Left cardiac atrium (tissue), 4 donors: ENCODE measurements at places on chromosomes 1 and 21. TPM values are rescaled to one million over a fixed set of nuclear protein-coding genes. Genes with fewer than 3 reads are reported as not detected.

GRCh38 chr1:11650331-11650991, 3.8 kb downstream of the FBXO2 start:
- peak; percentile 86 for DNase-seq

DNA sequence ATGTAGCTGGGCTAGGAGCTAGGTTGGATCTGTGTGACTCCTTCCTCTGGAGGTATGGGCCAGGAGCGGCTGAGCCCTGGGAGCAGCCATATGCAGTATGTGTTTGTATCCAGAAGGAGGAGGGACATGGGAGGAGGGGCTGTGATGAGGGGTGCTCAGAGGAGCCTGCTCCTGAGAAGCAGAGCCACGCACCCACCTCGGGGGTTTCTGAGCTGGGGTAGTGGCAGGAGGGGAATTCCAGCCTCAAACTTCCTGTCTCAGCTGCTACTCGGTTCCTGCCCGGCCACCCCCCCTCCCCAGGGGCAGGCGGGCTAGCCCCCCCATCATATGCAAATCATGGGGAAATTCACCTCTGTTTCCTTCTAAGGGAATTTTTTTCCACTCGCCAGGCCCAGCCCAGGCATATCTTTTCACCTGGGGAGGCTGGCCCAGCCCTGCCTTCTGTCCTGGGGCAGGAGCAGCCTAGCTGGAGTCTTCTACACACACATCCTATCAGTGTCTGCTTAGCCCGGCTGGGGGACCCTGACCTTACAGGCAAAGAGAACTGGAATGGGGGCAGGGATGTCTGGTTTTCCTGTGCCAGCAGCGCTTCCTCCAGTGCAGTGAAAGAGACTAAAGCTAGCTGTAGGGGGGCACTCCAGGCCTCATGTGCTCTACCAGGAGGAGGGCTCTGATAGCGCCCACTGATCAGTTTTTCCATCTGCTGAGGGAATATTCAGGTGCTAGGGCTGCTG, 3.0 kb downstream of the ZC3H12A start:
- peak; percentile 47 for DNase-seq

DNA sequence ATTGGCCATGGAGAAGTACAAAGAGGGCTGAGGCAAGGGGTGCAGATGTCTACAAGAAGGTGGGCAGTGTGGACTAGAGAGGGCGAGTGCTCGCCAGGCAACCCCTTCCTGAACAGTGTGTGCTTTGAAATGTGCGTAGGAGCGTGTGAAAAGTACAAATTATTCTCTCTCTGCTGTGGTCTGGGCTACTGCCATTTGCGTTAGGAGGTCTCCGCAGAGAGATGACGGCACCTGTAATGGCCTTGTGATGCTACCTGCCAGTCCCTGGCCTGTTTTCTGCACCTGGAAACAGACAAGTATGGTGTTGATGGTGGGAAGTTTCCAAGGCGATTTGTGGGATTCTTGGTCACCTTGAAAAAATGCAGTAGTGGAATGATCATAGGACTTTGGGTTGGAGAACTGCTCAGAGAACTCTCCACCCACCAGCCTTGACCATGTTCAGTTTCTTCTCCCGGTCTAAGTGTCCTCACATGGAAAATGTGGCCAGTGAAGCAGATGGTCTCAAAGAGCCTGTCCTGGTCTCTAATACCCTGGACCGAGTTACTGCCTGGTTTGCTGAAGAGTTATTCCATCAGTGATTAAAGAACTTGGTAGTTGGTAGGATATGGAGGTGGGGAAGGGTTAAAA, 74.5 kb downstream of the MRPS6 start:
- no peak for DNase-seq

DNA sequence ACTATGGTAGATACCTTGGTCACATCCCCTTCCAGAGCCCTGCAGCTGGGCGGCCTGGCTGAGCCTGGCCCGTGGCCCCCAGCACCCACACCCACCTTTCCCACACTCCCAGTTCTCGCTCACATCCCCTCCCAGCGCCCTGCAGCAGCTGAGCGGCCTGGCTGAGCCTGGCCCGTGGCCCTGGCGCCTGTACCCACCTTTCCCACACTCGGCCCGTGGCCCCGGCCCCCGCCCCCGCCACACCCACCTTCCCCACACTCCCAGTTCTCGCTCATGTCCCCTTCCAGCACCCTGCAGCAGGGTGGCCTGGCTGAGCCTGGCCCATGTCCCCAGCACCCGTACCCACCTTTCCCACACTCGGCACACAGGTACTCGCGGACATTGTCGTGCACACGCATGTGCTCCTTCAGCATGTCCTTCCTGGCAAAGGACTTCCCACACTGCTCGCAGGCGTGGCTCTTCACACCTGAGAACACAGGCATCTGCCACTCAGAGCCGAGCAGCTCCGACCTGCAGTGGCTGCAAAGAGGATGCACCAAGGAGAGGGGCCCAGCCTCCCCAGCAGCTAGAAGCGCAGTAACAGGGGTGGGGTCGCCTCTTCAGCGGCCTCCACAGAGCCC, 52.5 kb upstream of the RIPK4 start:
- DNase-seq = no peak

DNA sequence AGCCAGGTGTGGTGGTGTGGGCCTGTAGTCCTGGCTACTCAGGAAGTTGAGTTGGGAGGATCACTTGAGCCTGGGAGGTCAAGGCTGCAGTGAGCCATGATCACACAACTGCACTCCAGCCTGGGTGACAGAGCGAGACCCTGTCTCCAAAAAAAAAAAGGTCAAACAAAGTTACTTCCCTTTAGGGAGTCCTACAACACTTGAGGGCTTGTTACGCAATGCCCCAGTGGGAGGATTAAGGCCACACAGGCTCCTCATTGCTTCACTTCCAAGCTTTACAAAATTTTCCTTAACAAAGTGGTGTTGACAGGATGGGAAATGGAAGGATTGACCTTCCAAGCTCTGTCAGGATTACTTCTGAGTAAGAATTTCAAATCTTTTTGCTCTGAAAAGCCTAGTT, 6.2 kb upstream of the EXTL1 start:
- peak; percentile 59 for DNase-seq

DNA sequence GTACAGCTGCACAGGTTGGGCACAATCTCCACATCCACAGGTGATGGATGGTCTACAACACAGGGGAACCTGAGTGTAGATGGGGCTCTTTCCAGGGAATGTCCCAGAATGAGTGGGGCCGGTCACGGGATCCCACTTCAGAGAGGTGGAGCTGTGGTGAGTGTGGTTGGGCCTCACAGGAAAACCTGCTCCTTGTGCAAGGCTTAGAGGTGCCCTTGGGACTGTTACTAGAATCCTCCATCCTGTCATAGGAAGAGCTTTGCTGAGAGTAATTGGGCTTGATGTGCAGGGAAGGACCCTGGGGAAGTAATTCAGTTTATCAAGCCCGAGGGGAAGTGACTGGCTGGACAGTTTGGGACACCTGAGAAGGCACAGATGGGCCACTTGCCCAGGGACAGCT, 137.9 kb downstream of the ZSCAN20 start:
- DNase-seq = no peak

DNA sequence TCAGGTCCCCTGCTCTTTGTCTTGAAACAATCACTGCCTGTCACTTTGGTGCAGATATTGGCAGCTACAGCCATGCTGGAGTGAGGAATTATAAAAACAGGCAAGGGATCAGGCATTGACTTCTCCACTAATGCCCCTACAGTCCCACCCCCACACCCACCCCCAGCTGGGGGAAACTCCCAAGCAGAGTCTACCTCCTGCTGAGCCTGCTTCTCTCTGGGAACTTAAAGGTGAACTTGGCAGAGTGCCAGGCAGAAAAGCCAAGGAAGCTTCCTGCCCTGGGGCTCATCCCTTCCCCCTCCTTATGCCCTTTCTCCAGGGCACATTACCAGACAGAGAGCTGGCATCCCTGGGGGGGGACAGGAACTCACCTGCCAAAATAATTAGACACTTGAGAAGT, 6.7 kb downstream of the NCMAP start:
- DNase-seq = no peak

GRCh38 chr1:211829343-211830054, 1.1 kb downstream of the LPGAT1 start:
- DNase-seq = peak; percentile 36

DNA sequence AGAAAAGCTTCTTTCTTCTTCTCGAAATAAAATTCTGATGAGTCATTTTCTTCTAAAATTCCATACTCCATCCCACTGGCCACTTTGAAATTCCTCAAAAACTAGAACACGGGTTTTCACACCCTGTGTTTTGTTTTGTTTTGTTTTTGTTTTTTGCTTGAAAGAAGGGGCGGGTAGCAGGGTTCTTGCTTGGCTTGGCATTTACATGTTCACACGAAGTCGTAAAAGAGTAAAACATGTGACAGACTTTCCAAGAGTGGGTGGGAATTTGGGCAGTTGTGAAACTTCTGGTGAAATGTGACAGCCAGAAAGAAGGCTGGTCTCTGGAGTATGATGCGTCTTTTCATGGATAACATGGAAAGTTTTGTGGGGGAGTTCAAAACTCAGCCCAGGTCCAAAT, 47.1 kb upstream of the FMN2 start:
- DNase-seq = no peak

DNA sequence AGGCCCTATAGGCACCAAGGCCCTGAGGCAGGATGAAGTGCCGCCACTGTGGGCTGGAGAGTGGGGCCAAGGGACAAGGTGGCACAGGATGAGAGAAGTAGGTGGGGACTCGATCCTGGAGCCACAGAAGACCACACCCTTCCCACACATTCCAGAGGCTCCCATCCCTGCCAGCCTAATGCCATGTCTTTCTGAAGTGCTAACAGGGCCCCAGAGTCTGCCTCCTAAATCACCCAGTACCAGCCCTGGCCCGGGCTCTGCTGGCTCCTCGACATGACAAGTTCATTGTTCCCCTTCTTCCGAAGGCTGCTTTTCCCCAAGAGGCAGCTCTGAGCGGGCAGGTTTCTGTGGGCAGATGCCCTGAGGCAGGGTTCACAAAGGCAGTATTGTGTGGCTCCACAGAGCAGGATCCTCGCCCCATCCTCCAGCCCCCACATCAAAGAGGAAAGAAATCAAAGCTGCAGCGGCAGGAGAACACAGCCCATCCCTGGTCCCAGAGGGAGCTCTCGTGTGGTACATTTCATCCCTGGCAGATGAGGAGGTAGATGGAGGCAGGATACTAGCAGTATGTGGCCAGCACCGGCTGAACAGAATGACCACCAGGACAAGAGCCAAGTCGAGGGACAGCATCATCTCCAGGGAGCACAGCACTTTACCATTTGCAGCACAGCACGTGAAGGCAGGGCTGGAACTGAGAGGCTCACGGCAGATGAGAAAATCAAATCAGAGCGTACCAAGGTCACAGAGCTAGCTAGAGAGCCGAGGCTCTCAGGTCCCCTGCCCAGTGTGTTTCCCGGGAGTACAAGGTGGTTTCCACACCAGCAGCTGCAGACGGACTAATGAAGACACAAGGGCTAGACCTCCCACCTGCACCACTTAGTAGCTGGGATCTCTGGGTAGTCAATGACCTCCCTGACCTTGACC, 64.8 kb downstream of the SYF2 start:
- no peak for DNase-seq

- DNase-seq = no peak
These were observed 108.9 kb downstream of the LBR start for GRCh38 chr1:225318706-225319575.

DNA sequence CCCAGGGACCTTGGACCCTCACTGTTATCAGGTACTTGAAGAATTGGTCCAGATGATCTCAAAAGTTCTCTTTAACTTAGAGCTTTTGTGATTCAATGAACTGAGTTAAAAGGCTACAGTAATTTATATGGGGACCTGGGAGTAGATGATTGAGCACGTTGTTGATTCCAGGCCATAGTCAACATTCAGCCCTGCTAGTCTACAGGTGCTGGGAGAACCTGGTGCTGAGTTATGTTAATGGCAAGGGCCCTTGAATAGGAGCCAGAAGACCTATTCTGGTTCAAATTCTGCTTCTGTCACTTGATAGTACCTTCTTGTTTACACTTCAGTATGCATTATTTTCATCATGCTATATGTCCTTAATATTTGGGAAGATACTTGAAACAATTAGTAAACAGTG, 11.2 kb downstream of the DYRK3 start:
- DNase-seq = no peak

DNA sequence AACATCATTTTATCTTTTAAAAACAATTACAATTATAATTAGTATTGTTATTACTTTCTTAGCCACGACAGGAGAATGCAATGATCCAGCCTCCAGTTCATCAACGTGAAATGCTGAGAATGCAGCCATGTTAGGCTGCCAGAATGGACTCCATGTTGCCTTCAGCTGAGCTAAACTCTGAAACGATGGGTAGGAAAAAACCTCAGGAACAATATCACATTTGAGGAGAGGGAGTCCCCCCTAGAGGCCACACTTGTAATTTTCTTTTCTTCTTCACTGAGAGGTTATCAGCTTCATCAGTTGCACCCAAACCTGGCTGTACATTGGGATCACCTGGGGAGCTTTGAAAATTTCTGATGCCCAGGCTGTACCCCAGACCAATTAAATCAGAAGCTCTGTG, 34.6 kb upstream of the DNAH14 start:
- DNase-seq = no peak

DNA sequence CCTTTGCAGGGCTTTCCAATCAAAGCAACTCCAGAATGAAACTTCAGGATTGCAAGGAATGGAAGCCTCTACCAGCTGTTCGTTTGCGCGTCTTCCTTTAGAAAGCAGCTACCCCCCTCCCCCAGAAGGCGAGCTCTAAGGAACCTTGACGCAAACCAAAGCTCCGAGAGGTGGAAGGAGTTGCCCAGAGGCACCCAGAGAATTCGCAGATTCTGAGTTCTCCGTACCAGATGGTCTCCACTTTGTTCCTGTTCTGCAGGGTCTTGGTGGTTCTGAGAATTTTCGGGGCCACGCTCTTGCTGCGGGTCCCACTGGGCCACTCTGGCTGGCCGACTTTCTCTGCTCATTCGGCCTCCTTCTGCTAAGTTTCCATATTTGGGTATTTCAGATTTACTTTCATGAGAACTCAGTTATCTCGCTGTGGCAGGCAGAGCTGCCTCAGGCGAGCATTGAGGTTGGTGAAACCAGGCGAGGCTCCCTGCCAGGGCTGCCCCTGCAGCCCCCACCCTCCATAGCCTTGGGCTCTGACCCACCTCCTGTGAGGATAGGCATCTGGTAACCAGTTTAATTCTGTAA, 801 bp downstream of the TRAF5 start:
- no peak for DNase-seq

- no peak for DNase-seq
These were observed 237.3 kb downstream of the SLC44A5 start for GRCh38 chr1:75373542-75374159.

Gene ESRRG
- total RNA-seq = 29.5 TPM

Gene NTNG1
- total RNA-seq = 1.2 TPM

Gene MROH9
- not detected for total RNA-seq

Gene NUDT4B
- not detected for total RNA-seq

Gene MASP2
- total RNA-seq = not detected

Gene CELA2B
- total RNA-seq = not detected
